ENCODE measurements at places on chromosomes 11 and 22. TPM values are rescaled to one million over a fixed set of nuclear protein-coding genes. Genes with fewer than 3 reads are reported as not detected.
A peak's percentile ranks its signal among the peaks of the same experiment; 100 is the strongest.

GRCh38 chr11:45093761-45094455, 52.5 kb upstream of the PRDM11 start:
- DNase-seq: no peak

Gene OR51B2
- total RNA-seq: 0.41 TPM

Gene OOSP2
- not detected for total RNA-seq

- no peak for DNase-seq
Observed at GRCh38 chr22:21927174-21927823, 25.3 kb downstream of the PPM1F start.

GRCh38 chr11:113651023-113651422, 55.1 kb downstream of the TMPRSS5 start:
- DNase-seq: no peak

- no peak for DNase-seq
Observed at GRCh38 chr11:121521145-121522042, 68.6 kb upstream of the SORL1-AS1 start.

DNA sequence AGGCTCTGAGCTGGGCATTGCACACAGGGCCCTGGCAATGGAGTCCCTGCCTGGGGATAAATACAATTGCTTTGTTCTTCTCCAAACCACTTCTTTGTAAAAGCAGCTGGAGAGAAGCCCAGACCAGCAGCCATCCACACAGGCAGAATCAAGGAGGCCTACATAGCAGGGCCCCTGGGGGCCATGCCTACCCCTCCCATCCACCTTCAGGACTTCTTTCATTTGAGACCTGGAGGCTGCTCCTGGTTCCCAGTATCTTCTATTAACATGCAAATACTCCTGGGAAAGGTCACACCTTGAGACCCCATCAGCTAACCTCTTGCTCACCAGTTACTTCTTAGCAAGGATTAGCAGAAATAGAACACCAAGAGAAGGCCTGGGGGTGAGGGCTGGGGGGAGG, 511.1 kb downstream of the SOX6 start:
- DNase-seq: no peak

- DNase-seq: no peak
Observed at GRCh38 chr22:41368543-41369423, 13.0 kb upstream of the TEF start.

DNA sequence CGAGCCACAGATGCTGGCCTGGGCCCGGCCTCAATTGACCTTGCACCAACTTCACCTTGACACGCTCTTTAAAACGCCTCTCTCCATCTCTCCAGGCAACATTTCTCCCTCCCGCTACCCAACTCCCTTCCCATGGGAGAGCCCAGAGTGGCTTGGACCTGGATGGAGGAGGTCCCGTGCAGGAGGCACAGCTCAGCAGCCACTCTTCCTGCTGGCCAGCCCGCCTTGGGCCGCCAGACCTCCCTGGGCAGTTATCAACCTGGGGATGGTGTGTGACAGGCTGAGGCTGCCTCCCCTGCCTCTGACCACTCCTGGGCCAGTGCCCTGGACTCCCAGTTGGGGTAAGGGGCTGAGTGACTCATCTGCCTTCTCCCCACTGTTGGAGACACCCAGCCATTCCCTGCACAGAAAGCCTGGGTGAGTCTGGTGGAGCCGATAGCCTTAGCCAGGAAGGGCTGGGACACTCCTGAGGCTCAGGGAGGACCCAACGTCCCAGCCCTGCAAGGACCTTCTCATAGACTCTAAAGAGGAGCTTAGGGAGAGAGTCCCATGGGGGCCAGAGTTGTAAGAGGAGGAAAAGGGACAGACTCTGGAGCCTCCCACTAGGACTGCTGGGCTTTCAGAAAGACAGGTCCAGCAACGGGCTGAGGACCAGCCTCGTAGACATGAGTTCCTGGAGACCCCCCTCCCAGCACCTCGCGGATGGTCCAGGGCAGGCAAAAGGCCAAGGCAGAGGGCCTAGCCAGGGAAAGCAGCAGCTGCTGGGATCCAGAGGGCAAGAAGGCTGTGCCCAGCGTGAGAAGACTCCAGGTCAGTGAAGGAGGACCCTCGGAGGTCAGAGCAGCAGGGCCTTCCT, 131.7 kb downstream of the CEP164 start:
- DNase-seq: no peak

Gene OR51E2
- total RNA-seq: under 0.01 TPM

- no peak for DNase-seq
Observed at GRCh38 chr11:108796551-108796950, 131.7 kb downstream of the DDX10 start.

Gene OR8J3
- total RNA-seq: not detected

DNA sequence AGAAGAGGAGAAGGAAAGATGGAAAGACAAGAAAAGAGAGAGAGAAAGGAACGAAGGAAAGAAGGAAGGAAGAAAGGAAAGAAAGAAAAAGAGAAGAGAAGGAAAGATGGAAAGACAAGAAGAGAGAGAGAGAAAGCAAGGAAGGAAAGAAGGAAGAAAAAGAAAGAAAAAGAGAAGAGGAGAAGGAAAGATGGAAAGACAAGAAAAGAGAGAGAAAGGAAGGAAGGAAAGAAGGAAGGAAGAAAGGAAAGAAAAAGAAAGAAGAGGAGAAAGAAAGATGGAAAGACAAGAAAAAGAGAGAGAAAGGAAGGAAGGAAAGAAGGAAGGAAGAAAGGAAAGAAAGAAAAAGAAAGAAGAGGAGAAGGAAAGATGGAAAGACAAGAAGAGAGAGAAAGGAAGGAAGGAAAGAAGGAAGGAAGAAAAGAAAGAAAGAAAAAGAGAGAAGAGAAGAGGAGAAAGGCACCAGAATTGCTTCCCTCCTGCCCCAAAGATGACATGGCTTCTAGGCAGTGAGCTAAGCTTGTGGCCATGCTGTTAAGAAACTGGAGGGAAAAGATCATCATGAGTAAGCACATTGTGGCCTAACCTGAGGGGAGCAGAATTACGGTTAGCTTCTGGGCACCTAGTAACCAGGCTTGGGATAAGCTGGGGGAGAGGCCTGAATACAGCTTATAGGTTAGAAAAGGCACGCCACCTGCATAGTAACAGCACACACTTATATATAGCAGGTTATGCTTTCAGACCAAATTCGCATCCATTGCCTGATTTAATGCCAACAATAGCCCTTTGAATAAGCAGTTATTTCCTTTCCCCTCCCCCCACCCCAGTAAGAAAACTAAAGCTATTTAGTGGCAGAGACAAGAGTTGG, 2.3 kb upstream of the ST3GAL4 start:
- no peak for DNase-seq

Gene HMOX1
- total RNA-seq: 2.9 TPM

Gene OOSP3
- total RNA-seq: not detected

Gene SLC22A6
- total RNA-seq: 10.6 TPM

Gene CHRM1
- 14.3 TPM for total RNA-seq

Gene NPTXR
- total RNA-seq: 10.6 TPM

GRCh38 chr11:119134389-119134978, 13.1 kb downstream of the HINFP start:
- no peak for DNase-seq

DNA sequence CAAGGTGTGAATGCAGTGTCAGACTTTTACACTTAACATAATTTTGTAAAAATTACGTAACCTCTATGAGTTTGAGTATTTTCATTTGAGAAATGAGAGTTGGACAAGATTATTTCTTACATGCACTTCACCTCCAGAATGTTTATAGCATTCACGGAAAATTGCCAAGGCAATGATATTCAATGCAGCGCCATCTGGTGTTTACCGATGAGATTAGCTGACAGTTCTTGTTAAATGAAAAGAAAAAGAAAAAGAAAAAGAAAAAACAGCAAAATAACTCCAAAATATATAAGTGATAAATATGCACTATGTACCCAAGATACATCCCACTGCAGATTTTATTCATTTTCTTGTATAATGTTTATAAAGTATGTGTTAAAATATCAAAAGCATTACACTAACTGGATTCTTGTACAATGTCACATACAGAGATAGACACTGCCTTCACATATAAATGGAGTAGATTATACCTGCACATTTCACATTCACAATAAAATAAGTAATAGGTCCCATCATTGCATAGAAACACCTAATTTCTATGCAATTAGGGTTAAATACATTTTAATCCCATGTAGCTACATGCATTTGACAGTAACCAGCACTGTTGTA, 976.3 kb upstream of the FAT3 start:
- no peak for DNase-seq

- no peak for DNase-seq
Observed at GRCh38 chr11:637593-638521, 788 bp downstream of the DRD4 start.

DNA sequence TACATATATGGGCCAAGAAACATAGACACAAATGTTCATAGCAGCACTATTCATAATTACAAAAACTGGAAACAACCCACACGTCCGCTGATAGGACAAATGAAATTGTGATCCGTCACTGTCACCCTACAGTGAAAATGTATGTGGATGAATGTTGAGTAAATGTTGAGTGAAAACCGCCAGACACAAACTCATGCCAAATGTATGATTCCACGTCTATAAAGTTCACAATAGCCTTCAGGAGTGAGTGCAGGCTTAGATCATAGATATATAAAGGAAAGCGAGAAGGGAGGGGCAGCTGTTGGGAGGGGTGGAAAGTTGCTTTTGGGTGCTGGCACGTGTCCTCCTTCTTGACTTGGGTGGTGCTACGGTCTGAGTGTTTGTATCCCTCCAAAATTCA, 33.6 kb downstream of the DBX1 start:
- no peak for DNase-seq

GRCh38 chr11:118106789-118107335, 20.1 kb upstream of the SMIM35 start:
- no peak for DNase-seq

- DNase-seq: no peak
Observed at GRCh38 chr22:43926349-43926710, 2.7 kb downstream of the PNPLA3 start.

GRCh38 chr11:6630632-6631291, 11.5 kb upstream of the TPP1 start:
- DNase-seq: no peak

DNA sequence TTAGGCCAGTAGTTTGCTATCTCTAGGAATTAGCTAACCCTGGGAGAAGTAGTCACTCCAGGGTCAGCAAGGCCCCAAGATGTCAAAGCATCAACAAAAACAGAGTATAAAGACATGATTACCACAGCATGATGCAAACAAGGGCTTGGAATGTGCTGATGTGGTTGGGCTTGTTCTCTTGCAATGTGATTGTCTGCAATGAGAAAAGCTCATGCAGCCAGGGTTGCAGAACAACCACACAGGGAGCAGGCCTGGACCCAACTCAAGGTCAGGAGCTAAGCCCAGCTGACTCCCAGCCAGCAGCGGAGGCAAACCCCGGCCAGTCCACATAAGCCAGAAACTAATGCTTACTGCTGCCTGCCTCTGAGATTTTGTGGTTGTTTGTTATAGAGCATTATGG, 132.4 kb upstream of the ZC3H12C start:
- no peak for DNase-seq

DNA sequence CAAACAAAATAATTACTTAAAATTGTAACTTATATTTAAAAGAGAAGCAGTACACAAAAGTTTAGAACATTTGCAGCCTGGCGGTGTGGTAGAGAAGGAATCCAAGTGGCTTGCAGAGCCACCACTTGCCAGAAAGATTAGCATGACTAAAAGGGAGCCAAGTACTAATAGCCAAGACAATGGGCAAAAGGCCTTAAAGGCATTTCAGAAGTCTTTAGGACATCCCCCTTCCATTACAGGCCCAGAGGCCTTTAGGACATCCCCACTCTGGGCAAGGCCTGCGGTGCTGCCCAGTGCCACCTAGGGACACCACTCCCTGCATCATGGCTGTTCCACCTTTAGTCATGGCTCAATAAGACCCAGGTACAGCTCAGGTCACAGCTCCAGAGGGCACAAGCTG, 32.4 kb downstream of the TMEM225 start:
- no peak for DNase-seq

Gene CCDC81
- total RNA-seq: 0.82 TPM

DNA sequence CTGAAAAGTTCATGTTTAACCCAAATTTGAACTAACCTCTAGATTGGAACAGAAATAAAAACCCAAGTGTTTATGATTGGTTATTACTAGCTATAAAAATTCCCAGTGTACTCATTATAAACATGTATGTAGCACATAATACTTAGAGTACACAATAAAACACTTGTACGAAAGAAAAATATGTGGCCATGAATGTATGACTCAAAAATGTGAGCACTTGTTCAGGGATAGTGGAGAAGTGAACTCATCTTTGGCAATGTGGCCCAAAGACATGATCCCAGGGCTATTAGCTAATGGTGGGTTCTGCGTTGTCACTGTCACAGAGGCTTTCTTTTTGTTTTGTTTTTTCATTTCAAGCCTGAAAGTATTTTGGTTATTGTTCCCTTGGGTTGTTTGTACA, 72.0 kb downstream of the PPFIBP2 start:
- no peak for DNase-seq

- no peak for DNase-seq
Observed at GRCh38 chr22:40250608-40251007, 72.9 kb downstream of the TNRC6B start.

GRCh38 chr11:75768909-75769771, 562 bp downstream of the DGAT2 start:
- no peak for DNase-seq

DNA sequence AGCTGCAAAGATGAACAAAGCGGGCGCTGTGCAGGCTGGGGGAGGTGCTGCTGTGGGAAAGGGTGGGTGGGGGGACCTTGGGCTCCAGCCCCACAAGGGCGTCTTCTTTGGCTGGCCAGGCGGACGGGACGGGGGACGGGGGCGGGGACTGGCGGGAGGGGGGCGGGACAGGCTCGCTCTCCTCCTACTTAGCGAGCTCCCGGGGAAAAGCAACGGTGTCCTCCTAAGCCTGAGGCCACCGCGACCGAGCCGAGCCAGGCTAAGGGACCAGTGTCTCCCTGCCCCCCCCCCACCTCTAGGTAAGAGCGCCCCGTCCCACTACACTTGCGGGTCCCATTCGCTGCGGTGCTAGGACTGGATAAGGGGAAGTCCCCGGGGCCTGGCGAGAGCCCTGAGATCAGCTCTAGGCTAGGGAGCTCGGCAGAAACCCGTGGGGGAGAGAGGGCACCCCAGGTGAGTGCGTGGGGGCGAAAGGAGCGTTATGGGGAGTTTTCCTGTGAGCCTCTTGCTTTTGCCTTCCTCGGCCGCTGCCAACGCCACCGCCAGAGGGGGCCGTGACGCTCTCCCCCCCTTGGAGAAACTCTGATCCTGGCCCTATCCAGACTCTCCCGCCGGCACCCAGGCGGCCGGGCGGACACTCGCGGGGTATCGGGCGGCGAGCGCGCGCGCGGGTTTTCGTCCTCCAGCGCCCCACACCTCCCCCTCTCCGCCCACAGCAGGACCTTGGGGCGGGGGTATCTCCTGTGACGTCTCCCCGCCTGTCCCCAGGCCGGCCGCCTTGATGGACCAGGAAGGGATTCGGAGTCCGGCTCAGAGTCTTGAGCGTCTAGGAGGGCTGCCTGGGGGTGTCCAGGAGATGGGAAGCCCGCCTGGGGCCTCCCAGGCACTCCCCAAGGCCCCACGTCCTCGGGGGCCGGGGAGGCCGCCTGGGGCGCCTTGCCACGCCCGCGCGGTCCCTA, at the start of gene PHLDB1:
Gene PHLDB1 (plus strand): TSS at position 215 of the 959 bp plus-strand sequence. CDS start 6,222 bp downstream, outside the sequence.
- peak; percentile 70 for DNase-seq
